HFFc6 (cell line): ENCODE measurements at places on chromosomes 5 and 9.

GRCh38 chr5:151104795-151105194 is 24.0 kb upstream of the TNIP1 start:
- DNase-seq, result no peak

DNA sequence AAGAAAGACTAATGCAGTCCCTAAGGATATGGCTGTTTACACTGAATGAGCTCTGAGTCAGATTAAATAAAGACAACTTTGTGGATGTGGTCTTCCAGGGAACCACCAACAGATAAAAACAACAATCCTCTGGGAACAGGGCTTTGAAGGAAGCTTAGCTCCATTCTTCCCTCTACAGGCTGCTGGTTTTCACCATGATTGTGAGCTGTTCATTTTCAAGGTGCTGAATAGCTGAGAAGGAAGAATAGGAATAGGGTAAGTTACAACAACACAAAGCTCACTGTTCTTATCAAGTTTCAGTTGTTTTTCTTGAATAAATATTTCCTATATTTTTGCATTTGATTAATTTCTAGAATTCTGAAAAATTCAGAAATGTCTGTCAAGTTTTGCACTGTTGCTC is 25.9 kb upstream of the PTAR1 start:
- peak; percentile 62 for DNase-seq

DNA sequence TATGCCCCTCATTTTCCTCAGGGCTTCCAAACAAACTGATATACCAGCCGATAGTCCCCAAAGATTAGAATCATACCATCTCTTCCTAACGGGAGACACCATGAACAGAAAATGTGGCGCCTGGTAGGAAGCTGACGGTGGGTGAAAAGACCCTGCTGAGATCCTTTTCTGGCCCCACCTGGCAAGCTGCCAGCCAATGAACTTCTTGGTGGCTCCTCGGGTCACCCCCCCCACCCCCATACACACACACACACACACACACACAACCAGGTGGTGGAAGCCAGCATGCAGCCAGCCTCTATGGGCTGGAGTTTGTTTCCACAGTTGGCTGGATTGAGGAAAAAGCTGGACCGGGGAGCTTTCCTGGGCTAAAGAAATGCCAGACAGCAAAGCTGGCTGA is 4.8 kb upstream of the CCIN start:
- DNase-seq, result no peak

DNA sequence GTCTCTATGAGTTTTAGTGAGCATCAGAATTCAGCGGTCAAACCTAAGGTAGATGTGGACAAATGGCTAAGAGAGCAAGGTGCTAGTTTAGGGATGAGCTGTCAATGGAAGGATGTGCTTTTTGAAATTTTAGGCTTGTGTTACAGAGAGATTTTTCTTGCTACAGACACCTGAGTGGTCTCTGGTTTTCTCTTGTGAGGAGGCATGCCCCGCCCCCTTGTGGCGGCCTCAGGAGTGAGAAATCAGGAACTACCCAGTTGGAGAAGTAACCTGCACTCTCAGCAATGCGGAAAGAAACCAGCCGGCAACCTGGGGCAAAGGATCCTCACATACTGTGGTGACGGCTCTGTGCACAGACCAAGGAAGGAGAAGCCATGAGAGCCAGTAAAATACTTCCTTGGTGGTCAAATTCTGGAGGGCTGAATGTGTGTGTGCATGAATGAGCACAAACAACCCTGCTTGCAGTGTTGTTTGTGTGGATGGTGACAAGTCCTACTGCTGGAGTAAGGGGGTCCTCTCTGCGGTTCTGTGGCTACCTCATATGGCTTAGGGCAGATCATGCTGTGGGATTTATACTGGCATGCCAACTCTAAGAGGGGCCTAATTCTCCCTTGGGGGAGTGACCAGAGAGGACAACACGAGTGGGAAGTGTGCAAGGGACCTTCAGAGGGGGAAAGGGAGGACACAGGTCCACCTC is 16.7 kb upstream of the HSD17B4 start:
- DNase-seq, result no peak

DNA sequence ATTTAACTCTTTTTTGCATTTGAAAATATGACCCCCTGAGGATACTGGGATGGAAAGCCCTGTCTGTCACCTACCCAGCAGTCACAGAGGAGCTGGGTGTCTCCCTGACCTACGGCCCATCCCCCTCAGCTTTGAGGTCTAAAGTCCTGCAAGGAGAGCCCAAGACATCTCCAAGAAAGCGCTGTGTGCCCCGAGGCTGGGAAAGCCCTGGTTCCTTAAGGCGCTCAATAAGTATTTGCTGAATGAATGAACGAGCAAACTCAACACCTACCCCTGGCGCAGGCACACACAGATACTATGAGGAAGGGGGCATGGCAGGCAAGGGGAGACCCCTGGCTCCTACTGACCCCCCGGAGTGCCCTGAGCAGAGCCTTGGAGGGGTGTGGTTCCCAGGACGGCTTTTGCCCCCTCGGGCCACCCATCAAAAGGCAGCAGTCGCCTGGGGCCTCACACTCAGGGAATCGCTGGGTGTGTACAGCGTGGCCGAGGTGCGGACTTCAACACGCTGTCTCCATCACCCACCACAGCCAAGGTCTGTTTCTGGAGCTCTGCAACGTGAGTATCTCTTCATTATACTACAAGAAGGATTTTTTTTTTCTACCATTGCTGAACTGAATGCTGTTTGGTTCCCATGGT is 211.6 kb downstream of the ERCC6L2 start:
- DNase-seq, result no peak

- DNase-seq, result no peak
Observed at GRCh38 chr9:112861638-112862555, 28.8 kb downstream of the SLC46A2 start.

DNA sequence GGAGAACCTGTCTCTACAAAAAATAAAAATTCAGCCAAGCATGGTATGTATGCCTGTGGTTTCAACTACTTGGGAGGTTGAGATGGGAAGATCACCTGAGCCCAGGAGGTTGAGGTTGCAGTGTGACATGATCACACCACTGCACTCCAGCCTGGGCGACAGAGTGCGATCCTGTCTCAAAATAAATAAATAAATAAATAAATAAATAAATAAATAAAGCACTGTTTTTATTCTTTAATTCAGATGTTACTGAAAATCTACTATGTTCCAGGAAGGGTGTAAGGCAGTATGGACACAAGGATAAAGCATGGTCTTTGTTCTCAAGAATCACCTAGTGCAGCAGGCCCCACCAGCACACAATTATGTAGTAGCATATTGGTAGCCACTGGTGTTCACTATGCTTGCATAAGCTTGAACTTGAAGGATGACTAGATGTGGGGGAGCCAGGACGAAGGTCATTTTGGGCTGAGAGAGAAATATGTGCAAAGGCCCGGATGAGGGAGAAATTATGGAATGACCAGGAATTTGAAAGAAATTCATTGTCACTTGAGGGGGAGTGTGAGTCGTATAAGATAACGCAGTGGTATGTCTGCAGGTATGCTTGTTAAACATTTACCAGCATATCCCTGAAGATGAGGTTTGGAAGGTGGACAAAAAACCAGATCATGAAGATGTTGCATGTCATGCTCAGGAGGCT is 70.2 kb upstream of the CD180 start:
- no peak for DNase-seq

- no peak for DNase-seq
Observed at GRCh38 chr5:154646745-154647113, 108.4 kb upstream of the LARP1 start.

DNA sequence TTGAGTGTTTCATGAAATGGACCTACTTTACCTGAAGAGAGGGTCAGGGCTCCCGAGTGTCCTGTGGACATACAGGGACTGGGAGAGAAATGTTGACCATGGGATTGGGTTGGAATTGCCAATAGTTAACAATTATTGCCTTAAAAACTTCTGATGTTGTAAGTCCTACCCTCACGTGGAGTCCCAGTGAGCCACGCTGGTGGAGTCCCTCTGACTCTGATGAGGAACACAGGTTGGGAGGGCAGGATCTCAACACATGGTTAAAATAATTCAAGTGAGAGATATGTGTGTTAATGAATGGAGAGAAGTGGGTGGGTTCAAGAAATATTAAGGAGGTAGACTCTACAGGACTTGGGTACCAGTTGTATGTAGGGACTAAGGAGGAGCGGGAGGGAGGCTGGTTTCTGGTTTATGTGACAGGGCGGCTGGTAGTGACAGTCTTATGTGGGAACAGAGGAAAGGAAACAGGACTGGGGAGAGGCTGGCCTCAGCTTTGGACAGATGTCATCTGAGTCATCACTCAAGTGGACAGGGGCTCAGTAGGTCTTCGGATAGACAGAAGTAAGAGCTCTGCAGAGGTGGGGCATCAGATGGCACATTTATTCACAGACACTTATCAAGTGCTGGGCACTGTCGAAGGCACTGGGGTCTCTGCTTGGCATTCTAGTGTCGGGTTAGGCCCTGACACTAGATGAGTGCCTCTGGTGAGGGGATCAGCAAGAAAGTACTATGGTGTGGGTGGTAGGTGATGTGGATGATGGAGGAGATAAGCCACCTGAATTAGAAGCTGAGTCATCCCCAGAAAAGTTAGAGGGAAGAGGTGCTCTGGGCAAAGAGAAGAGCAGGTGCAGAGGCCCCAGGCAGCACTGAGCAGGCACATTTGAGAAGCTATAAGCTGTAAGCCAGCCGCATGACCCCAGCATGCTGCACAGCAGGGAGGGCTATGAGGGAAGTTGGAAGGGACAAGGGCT is 27.2 kb downstream of the MAML1 start:
- no peak for DNase-seq

DNA sequence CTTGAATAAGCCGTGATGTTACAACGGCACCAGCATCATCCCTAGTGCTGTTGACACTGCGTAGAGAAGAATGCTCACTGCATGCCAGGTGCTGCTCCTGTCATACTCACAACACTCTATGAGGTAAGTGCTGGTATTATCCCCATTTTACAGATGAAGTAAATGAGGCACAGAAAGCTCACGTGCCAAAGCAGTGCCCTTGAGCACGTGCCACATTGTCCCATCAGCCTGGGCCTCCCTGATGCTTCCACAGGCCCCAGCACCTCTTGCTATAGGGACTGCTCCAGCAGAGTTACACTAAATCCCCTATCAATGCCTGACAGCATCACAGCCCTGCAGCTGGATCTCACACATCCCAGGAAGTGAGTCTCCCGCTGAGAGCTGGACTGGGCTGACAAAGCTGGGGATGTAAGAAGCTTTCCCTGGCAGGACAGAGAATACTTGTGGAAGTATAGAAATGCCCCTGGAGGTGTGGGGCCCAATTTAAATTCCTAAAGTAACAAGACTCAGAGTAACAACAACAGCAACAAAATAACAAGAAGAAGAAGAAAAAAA is 216.1 kb downstream of the FSTL4 start:
- DNase-seq, result no peak

DNA sequence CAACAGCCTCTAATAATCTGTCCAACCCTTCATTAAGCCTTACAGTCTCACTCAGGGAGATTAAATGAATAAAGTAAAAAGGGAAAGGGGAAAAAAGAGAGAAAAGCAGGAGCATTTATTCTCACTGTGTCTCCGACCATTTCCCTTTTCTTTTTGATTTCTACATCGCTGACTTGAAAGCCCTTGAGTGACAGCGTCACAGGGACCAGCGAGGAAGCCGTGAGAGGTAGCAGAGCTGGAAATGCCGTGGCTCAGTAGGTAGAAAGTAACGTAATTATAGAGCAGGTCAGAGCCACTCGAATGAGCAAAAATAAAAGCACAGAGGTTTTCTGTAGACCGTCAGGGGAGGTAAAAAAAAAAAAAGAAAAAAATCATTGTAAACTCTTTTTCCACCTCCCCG is 52.4 kb downstream of the ASS1 start:
- DNase-seq, result no peak

DNA sequence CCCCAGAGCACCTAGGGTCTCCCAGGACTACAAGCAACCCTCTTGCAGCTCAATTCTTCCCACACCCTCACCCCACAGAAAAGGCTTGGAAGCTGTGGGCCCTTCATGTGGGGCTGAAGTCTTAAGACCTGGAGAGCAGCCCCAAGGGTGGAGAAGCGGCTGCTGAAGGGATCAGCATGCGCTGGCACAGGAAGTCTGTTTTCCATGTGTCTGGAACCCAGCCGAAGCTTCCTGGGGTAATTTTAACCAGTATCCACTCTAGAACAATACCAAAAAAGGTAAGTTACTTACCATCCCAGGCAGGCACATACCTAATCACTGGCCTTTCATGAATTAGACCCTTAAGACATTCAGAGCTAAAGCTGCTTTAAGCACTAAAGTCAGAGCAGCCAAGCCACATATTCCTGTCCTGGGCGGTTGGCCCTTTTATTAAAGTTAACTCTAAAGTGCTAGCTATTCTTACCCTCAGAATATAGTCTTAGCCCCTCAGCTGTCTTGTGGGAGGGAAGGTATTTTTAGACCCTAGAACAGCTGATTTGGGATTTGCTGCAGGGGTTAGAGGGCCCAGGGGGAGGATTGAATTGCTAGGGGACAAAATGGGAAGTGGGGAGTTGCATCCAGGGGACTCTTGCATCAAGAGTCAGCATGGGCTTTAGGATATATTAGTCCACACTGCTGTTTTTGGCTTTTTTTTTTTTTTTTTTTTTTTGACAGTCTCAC is 6.9 kb downstream of the IL17B start:
- no peak for DNase-seq

- no peak for DNase-seq
Observed at GRCh38 chr5:128539038-128539429, 989 bp upstream of the FBN2 start.

DNA sequence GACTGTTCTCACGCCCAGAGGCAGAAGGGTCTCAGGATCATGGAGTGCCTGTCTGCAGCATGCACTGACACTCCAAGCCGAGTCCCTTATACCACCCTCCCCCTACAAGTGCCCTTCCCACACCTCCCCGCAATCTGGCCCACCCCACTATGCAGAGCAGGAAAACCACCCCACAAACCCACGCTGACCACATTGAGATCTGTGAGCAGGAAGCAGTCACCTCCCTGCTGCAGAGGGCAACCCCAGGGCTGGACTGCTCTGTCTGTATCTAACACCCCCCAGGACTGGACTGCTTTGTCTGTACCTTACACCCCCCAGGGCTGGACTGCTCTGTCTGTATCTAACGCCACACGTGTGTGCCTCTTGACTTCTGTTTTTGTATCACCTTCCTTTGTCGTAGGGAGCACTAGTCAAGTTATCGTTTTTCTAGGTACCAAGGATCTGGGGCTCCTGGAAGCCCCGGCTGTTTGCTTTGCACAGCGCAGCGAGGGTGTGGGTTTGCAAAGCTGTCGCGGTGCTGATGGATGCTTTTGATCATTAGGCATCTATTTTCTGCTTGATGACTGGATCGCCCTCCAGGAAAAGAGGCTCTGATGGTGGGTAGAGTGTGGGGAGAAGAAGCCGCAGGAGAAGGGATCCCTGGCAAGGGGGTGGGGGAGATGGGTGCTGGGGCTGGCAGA is 21.5 kb downstream of the OLFM1 start:
- no peak for DNase-seq

- DNase-seq, result no peak
Observed at GRCh38 chr5:159409801-159410200, 79.5 kb upstream of the IL12B start.

- no peak for DNase-seq
Observed at GRCh38 chr9:8673830-8674229, 874.3 kb upstream of the DMAC1 start.

DNA sequence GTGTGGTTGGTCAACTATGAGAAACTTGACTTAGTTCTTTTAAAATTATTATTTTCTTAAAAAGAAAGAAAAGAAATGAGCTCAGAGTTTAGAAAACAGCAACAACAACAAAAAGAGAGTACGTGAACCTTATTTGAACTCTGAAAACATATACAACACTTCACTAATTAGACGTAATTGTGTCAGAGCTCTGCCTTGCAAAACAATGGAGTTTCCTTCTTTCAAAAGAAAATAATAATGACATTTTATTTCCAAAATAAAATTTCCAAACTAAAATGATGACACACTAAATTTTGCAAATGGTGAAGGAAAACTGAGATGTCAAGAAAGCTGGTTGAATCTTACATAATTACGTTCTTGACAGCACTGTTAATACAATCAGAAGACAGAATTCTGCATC is 15.4 kb downstream of the ROR2 start:
- DNase-seq, result no peak

GRCh38 chr5:89728750-89729149 is 680.8 kb downstream of the CETN3 start:
- DNase-seq, result no peak
